ENCODE measurements at places on chromosomes 5 and 9. TPM values are rescaled to one million over a fixed set of nuclear protein-coding genes. Genes with fewer than 3 reads are reported as not detected.

DNA sequence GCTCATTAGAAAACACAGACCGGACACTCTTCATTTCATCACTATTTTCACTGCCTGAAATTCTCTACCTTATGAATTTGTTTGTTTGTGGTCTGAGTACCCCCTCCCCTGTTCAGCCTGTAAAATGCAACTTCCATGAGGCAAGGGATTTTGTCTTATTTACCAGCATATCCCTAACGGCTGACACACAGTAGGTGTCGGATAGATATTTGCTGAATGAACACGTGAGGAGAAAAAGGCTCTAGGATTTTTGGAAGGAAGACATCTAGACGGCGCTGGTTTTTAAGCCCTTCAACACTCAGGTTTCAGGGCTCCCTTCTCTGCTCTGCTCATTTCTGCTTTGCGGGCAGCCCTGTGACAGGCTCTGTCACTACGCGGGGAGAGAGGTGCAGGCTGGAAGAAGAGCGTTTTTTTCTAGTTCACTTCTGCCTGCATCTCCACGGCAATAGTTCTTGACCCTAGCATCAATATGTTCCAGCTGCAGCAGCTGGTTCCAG is 41.0 kb downstream of the KCNMB1 start:
- H3K27me3 ChIP-seq, result peaks cover 8% of the 10 kb centered on the region
- no peaks in the 10 kb centered on the region for H3K36me3 ChIP-seq
- H3K4me3 ChIP-seq, result no peak overlapping the region
- no peak for DNase-seq
- no peak overlapping the region for H3K27ac ChIP-seq

DNA sequence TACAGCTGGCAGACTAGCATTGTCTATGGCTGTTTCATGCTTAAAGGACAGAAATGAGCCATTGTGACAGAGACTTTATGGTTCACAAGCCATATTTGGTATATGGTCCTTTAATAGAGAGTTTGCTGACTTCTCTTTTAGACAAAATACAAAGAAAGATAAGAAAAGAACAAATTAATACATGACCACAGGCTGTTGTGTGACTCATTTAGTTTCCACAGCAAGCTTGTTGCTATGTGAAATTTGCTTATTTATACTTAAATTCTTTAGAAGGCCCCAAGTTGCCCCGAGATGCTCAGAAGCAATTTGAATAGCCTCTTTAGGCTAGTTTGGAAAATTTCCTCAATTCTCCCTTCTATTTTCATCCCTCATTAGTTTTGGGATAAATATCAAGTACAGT is 315.3 kb upstream of the RPS23 start:
- no peaks in the 10 kb centered on the region for H3K4me1 ChIP-seq
- DNase-seq, result no peak

HAUS6 gene
- 6.0 TPM for total RNA-seq

- no peak for DNase-seq
- no peaks in the 10 kb centered on the region for H3K4me1 ChIP-seq
- H3K36me3 ChIP-seq, result no peaks in the 10 kb centered on the region
- H3K27me3 ChIP-seq, result no peaks in the 10 kb centered on the region
- H3K27ac ChIP-seq, result no peak overlapping the region
These were observed 96.0 kb downstream of the HINT1 start for GRCh38 chr5:131068893-131069643.

DNA sequence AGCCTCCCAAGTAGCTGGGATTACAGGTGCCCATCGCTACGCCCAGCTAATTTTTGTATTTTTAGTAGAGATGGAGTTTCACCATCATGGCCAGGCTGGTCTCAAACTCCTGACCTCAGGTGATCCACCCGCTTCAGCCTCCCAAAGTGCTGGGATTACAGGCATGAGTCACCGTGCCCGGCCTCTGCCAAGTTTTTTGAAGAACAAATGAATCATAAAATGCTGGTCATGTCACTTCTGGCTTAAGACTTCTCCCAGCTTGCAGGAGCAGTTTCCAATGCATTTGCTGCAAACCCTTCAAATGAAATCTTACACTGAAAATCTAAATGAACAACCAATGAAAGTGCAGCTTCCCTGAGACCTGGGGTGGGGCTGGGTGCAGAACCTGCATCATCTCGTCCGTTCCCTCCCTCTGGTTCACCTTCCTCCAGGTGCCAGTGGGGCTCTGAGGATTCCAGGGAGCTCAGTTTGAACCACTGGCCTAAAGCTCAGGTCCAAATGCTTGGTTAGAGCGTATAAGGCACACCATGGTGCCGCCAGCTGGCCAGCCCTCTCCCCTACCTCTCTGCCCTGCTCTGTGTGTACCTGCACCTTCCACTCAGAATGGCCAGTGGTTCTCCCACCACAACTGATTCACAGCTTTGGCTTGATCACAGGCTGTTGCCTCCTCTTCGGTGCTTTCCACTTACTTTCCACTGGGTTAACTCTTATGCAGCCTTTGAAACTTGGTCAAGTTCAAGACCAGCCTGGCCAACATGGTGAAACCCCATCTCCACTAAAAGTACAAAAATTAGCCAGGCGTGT is 39.8 kb upstream of the FUBP3 start:
- H3K36me3 ChIP-seq, result no peaks in the 10 kb centered on the region
- no peak for DNase-seq
- H3K27ac ChIP-seq, result no peak overlapping the region

GRCh38 chr5:143779506-143779905 is 32.5 kb upstream of the HMHB1 start:
- no peak overlapping the region for H3K27ac ChIP-seq
- H3K27me3 ChIP-seq, result no peaks in the 10 kb centered on the region
- no peak overlapping the region for H3K4me3 ChIP-seq

- no peak for DNase-seq
- no peaks in the 10 kb centered on the region for H3K36me3 ChIP-seq
- H3K4me3 ChIP-seq, result no peak overlapping the region
- H3K27ac ChIP-seq, result no peak overlapping the region
- H3K27me3 ChIP-seq, result no peaks in the 10 kb centered on the region
- no peaks in the 10 kb centered on the region for H3K4me1 ChIP-seq
These were observed 413.6 kb upstream of the GRAMD2B start for GRCh38 chr5:126009566-126009965.

LCNL1 gene
- total RNA-seq, result 0.10 TPM

ALDH1A1 gene
- total RNA-seq, result 32.8 TPM

- no peak overlapping the region for H3K4me3 ChIP-seq
- H3K36me3 ChIP-seq, result no peaks in the 10 kb centered on the region
- peaks cover 7% of the 10 kb centered on the region for H3K4me1 ChIP-seq
- DNase-seq, result no peak
These were observed 35.7 kb downstream of the ELL2 start for GRCh38 chr5:95925939-95926338.

- H3K27me3 ChIP-seq, result peaks cover 81% of the 10 kb centered on the region
- H3K4me1 ChIP-seq, result peaks cover 26% of the 10 kb centered on the region
- H3K36me3 ChIP-seq, result no peaks in the 10 kb centered on the region
- H3K4me3 ChIP-seq, result peak overlapping the region; percentile 54
- no peak overlapping the region for H3K27ac ChIP-seq
These were observed 1.3 kb downstream of the NR2F1-AS1 start for GRCh38 chr5:93579692-93580062.

DNA sequence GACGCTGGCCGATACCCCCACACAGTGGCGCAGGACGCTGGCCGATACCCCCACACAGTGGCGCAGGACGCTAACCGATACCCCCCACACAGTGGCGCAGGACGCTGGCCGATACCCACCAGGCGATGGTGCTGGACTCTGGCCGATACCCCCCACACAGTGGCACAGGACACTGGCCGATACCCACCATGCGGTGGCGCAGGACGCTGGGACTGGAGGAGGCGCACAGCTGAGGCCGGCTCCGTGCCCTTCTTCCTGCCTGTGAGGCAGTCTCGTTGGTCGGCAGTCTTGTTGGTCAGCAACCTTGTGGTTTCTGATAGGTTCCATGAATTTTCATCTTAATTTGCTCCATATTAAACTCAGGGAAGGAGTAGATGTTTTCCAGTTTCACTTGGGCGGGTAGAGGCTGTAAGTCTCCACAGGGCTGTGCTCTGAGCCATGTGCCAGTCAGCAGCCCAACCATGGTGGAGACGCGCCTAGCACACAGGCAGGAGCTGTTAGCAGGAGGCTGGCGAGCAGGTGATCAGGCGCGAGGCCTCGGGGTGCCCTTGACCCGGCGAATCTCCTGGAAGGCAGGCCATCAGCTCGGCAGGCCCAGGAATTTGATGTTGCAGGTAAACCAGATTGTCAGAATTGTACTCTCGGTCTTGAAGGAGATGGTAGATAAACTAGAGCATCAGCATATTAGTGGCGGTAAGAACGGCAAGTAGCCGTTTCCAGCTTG is 75.6 kb downstream of the EHMT1 start:
- peaks cover 29% of the 10 kb centered on the region for H3K4me1 ChIP-seq
- H3K27me3 ChIP-seq, result no peaks in the 10 kb centered on the region
- no peaks in the 10 kb centered on the region for H3K36me3 ChIP-seq

- DNase-seq, result no peak
- no peaks in the 10 kb centered on the region for H3K36me3 ChIP-seq
- no peaks in the 10 kb centered on the region for H3K27me3 ChIP-seq
- no peak overlapping the region for H3K4me3 ChIP-seq
- no peak overlapping the region for H3K27ac ChIP-seq
These were observed 305.2 kb downstream of the EFNA5 start for GRCh38 chr5:107365320-107366109.

DNA sequence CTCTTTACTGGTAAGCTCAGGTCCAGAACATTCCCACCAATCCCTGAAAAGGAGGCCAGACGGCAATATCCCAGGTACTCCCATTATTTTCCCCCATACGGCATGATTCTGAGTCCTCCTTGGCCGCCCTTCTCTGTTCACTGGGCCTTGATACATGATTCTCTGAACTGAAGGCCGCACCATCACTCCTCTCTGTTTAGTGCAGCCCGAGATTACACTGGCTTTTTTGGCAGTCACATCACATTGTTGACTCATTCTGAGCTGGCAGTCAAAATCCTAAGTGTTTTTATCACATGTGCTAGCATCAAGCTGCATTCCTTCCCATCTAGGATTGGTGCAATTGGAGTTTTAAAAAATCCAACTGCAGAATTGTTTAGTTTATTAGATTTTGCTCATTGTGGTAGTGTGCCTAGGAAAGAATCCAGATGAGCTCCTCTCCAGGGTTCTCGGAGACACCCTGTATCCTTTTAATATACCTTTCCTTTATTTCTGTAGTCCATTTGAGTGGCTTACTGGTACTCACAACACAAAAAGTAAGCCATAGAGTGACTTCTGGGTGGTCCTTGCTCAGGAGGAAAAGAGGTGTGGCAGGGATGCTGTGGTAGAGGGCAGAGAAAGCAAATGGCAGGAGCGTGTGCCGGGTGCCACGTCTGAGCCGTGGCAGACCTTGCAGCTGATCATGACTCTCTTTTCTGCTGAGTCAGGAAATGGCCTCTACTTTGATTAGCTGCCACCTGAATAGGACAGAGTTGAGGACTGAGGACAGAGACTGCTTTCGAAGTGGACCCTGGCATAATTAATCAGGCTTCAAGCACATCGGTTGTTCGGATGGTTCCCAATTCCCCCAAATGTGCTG is 121.1 kb upstream of the IL12B start:
- peak; percentile 45 for DNase-seq
- H3K27me3 ChIP-seq, result no peaks in the 10 kb centered on the region
- H3K27ac ChIP-seq, result peak overlapping the region; percentile 42
- no peaks in the 10 kb centered on the region for H3K4me1 ChIP-seq
- no peaks in the 10 kb centered on the region for H3K36me3 ChIP-seq

GRCh38 chr9:115525111-115526058 is 407.4 kb upstream of the TNC start:
- no peaks in the 10 kb centered on the region for H3K4me1 ChIP-seq
- no peak for DNase-seq
- H3K36me3 ChIP-seq, result no peaks in the 10 kb centered on the region
- no peak overlapping the region for H3K27ac ChIP-seq
- H3K4me3 ChIP-seq, result no peak overlapping the region
